ENCODE measurements at places on chromosomes 4 and X.

GRCh38 chrX:154030266-154030665 is 10.6 kb upstream of the IRAK1 start:
- no peak for DNase-seq
- H3K27me3 ChIP-seq = peaks cover 5% of the 10 kb centered on the region
- no peak overlapping the region for H3K27ac ChIP-seq
- H3K4me1 ChIP-seq = peaks cover 27% of the 10 kb centered on the region

DNA sequence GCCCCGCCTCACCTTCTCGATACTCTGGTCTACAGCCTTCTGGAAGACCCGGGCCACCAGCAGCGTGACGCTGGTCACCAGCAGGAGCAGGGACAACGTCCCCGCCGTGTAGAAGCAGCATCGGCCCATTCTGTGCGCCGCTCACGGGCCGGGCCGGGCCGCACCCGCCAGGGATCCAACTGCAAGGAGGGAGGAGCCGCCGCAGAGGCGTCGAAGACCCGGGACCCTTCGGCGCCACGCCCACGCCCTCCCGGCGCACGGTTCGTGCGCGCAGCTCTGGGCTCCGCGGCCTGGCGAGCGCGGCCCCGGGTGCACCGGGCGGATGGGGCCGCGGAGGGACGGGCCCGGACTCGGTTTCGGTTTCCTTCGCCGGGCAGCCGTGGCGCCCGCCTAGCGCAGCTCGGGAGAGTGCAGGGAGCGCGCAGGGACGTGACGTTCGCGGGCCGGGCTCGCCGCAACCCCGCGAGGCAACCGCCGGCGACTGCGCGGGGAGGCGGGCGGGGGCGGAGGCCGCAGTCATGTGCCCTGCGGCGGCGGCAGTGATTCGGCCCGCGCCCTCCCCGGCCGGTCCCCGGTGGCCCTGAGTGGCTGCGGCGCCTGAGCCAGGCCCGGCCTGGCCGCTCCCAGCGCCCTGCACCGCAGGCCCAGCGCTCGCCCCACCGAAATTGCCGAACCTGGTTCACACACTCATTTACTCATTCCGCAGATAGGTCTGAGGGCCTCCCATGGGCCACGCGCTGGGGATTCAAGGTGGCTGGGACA is at the start of gene SCARB2:
Gene SCARB2, minus strand, starts transcription at position 410 of the 762 bp plus-strand sequence. Its CDS starts 281 bp downstream, at position 129.
- peak within 1 kb of the TSS; percentile 96 for H3K4me3 ChIP-seq
- H3K36me3 ChIP-seq = peaks cover 6% of the 10 kb centered on the region
- H3K27ac ChIP-seq = peak within 1 kb of the TSS; percentile 96
- DNase-seq = peak; percentile 92

DNA sequence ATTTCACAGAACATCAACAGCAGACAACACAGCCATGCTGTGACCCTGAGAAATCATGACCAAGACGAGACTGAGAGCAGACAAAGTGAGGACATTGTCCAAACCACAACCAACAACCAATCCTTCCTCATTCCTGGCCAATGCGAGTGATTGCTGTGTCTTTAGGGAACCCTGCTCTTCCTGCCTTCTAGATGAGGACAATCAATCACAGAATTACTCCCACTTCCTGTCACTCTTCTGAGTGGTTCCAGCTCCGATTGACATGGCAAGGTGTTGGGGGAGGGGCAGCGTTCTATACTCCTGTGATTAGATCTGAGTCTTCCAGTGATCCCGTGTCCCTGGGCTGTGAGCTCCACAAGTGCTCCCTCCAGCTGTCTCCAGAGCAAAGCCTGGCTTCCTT is 227.8 kb downstream of the STIM2 start:
- DNase-seq = no peak
- no peaks in the 10 kb centered on the region for H3K36me3 ChIP-seq
- peaks cover 9% of the 10 kb centered on the region for H3K4me1 ChIP-seq
- H3K4me3 ChIP-seq = no peak overlapping the region
- H3K27me3 ChIP-seq = peaks cover 9% of the 10 kb centered on the region

DNA sequence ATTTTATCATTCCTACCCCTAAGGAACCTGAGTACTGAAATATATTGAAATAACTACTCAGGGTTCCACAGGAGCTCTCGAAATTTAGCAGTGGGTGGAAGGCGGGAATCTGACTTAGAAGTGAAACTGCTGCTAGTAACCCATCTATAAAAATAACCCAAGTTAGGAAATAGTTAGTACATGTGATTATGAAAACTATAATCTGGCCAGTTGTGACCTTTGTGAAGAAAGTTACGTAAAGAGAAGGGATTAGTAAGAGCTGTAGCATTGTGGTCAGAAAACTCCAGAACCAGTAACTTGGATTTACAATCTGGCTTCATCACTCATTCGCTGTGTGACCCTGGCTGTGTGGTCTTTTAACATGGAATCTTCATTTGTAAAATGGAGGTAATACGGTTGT is 175.5 kb downstream of the RAPGEF2 start:
- H3K4me1 ChIP-seq = peaks cover 2% of the 10 kb centered on the region
- no peak for DNase-seq
- H3K27me3 ChIP-seq = no peaks in the 10 kb centered on the region
- H3K27ac ChIP-seq = no peak overlapping the region

- H3K27ac ChIP-seq = no peak overlapping the region
- no peak for DNase-seq
- no peaks in the 10 kb centered on the region for H3K4me1 ChIP-seq
- no peak overlapping the region for H3K4me3 ChIP-seq
Observed at GRCh38 chr4:103721251-103721650, 1.5 kb upstream of the TACR3 start.

DNA sequence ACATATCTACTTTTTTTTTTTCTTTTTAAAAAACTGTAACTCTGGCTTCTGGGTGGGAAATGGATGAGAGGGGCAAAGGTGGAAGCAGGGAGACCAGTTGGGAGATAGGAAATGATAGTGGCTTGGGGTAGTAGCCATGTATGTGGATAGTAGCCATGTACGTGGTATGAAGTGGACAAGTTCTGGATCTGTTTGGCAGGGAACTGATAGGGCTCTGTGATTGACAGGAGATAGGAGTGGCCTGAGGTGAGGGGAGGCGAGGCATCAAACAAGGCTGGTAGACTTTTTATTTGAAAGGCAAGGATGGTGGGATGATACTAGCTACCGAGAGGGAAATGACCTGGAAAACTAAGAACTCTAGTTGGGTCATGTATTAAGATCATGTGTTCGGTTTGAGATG is 117.8 kb downstream of the AFF1 start:
- H3K36me3 ChIP-seq = no peaks in the 10 kb centered on the region
- no peak for DNase-seq
- peak overlapping the region; percentile 5 for H3K27ac ChIP-seq
- H3K4me1 ChIP-seq = peaks cover 32% of the 10 kb centered on the region
- H3K27me3 ChIP-seq = peaks cover 4% of the 10 kb centered on the region

DNA sequence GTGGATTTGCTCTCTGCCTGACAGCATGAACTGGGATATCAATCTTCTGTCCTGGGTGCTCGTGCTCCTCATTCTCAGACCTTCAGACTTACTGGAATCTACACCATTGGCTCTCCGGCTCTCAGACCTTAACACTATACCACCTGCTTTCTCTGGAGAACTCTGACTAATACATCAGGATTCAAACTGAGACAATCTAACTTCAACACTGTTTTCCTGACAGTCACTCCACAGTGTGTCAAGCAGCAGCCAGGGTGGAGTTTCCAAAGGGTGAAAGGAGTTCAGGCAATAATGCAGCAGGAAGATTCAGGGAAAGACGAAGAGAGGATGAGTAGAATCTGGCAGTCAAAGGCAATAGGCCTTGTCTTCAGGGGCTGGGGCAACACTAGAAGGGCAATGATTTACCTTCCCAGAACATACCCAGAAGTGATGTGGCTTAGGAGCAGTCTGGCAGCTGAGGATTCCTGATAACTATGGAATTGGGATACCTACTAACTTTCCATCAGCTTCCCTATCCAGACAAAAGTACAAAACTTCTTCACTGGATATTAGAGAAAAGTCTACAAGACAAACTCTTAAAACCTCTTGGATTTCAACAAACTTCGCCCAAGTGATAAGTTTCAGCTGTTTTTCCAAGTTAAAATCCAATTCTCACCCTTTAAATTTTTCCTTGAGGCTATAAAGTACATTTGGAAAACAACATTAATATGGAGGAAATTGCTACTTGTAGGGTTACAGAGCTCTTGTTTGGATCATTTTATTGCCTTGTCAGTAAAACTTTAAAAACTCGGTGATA is 58.4 kb upstream of the SLIT2 start:
- H3K27ac ChIP-seq = no peak overlapping the region
- no peak for DNase-seq
- no peak overlapping the region for H3K4me3 ChIP-seq
- no peaks in the 10 kb centered on the region for H3K4me1 ChIP-seq

DNA sequence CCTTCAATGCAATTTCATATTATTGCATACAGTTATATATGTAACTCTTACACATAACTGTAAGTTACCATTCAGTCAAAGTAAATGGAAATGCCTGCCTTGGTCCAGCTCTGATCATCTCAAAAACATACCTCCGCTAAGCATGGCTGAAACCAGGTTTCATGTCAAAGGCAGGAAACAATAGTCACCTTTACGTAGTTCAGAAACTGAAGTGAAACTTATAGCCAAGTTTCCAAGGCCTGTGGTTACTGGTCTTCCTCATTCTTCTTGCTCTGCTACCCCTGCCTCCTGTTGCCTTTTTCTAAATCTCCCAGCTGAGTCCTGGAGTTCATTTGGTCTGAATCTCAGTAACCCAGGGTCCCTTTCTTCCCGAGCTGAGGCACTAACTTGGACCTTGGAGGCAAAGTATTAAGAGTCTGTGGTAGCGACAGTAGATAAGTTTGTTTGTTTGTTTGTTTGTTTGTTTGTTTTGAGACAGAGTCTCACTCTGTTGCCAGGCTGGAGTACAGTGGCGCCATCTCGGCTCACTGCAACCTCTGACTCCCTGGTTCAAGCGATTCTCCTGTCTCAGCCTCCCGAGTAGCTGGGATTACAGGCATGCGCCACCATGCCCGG is 30.8 kb downstream of the DAPP1 start:
- no peaks in the 10 kb centered on the region for H3K27me3 ChIP-seq
- no peak overlapping the region for H3K4me3 ChIP-seq
- no peaks in the 10 kb centered on the region for H3K36me3 ChIP-seq
- no peaks in the 10 kb centered on the region for H3K4me1 ChIP-seq

DNA sequence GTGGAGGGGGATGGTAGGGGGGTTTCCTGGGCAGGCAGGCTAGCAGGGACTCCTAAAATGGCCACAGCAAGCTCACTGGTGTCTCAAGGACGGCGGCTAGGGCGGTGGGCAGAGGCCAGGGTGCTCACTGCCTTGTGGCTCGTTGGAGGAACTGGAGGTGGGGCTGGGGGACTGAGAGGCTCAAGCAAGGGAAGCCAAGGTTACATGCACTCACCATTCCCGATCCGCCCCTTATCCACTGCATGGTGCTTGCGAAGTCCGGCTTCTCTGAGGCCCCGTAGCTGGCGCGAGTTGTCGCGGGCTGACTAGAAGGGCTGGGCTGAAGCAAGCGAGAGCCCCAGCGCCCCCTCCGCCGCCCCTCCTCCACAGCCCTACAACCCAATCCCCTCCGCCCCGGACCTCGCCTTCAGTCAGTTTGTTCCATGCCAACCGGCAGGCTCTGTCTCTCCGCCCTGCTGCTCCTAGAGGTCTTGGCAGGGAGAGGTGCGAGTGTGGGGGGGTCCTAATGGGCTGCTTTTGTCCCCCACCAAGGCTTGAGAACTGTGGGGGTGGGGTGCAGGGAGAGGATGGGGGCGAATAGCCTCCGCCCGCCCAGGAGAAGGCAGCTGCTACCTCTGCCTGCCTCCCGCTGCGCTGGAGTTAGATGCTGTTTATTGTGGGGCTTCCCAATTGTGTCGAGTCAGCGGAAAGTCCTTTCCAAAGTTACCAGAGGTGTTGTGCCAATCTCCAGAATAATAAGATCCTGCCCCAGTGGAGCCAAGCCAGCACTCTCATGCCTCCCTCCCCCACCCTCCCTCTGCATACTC is at the start of gene ARHGEF9:
Gene ARHGEF9, minus strand, starts transcription at position 313 of the 806 bp plus-strand sequence. Its CDS starts 69 bp downstream, at position 244.
- H3K36me3 ChIP-seq = no peaks in the 10 kb centered on the region
- peak within 1 kb of the TSS; percentile 89 for H3K4me3 ChIP-seq
- H3K4me1 ChIP-seq = peaks cover 3% of the 10 kb centered on the region
- no peaks in the 10 kb centered on the region for H3K27me3 ChIP-seq

- no peaks in the 10 kb centered on the region for H3K27me3 ChIP-seq
- no peak overlapping the region for H3K4me3 ChIP-seq
- no peaks in the 10 kb centered on the region for H3K36me3 ChIP-seq
Observed at GRCh38 chrX:119251386-119251785, 15.3 kb downstream of the PGRMC1 start.

GRCh38 chr4:103753868-103754653 is 34.3 kb upstream of the TACR3 start:
- H3K27me3 ChIP-seq = peaks cover 1% of the 10 kb centered on the region
- no peak overlapping the region for H3K4me3 ChIP-seq
- no peaks in the 10 kb centered on the region for H3K4me1 ChIP-seq
- no peak for DNase-seq
- H3K27ac ChIP-seq = no peak overlapping the region

- H3K27ac ChIP-seq = no peak overlapping the region
- H3K36me3 ChIP-seq = no peaks in the 10 kb centered on the region
- no peak for DNase-seq
- H3K4me1 ChIP-seq = peaks cover 5% of the 10 kb centered on the region
- H3K4me3 ChIP-seq = no peak overlapping the region
- H3K27me3 ChIP-seq = peaks cover 6% of the 10 kb centered on the region
Observed at GRCh38 chr4:54066718-54067129, 2.3 kb upstream of the CHIC2 start.

- H3K36me3 ChIP-seq = no peaks in the 10 kb centered on the region
- H3K4me3 ChIP-seq = no peak overlapping the region
- no peak for DNase-seq
- no peak overlapping the region for H3K27ac ChIP-seq
Observed at GRCh38 chr4:158572608-158573007, 50.9 kb downstream of the RXFP1 start.

DNA sequence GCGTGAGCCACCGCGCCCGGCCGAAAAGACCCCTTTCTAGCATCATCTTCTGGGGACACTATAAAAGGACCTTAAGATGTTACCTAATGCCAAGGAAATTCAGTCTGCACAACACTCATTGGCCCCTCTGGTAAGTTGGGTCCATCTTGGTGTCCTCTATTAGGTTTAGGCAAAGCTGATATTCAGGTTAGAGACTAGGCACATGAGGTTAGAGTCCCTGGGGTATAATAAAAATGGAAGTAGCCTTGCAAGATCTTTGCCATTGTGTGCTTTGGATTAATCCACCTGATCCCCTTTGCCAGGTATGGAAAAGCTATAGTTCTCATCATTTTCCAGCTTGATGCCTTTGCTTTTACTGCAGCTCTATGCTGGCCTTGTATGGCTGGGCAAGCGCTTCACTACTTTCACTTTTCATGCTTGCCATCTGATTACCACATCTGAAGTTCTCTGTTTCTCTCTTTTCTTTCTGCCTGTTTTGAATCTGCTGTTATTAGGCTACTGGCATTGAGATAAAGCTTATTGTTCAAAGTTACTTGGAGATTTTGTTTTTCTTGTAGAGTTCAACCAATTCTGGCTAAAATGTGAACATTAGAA is 5.4 kb upstream of the ADH4 start:
- no peak overlapping the region for H3K4me3 ChIP-seq
- no peak for DNase-seq
- no peak overlapping the region for H3K27ac ChIP-seq
- no peaks in the 10 kb centered on the region for H3K27me3 ChIP-seq

- no peak overlapping the region for H3K4me3 ChIP-seq
- no peaks in the 10 kb centered on the region for H3K4me1 ChIP-seq
- no peaks in the 10 kb centered on the region for H3K36me3 ChIP-seq
Observed at GRCh38 chrX:97050392-97050791, 166.7 kb downstream of the RPA4 start.

GRCh38 chr4:38024206-38024509 is 64.0 kb downstream of the PTTG2 start:
- no peak overlapping the region for H3K4me3 ChIP-seq
- DNase-seq = no peak
- H3K27me3 ChIP-seq = no peaks in the 10 kb centered on the region

GRCh38 chr4:13559413-13559812 is 15.1 kb upstream of the NKX3-2 start:
- no peak overlapping the region for H3K4me3 ChIP-seq
- H3K4me1 ChIP-seq = no peaks in the 10 kb centered on the region
- no peaks in the 10 kb centered on the region for H3K36me3 ChIP-seq
